ENCODE measurements at places on chromosomes 7 and 10. TPM values are rescaled to one million over a fixed set of nuclear protein-coding genes. Genes with fewer than 3 reads are reported as not detected.

RSPH10B gene
- 1.2 TPM for total RNA-seq

EN2 gene
- not detected for total RNA-seq

IL2RA gene
- not detected for total RNA-seq

TAS2R3 gene
- 1.2 TPM for total RNA-seq

STEAP2 gene
- 2.4 TPM for total RNA-seq

PNLIP gene
- not detected for total RNA-seq

NCAPG2 gene
- 12.2 TPM for total RNA-seq

DRGX gene
- total RNA-seq = not detected

SOSTDC1 gene
- total RNA-seq = 30.2 TPM

ZNF804B gene
- total RNA-seq = 6.9 TPM

Measured in frontal cortex (tissue), 4 donors.